ENCODE measurements at places on chromosomes 3 and 15.

- DNase-seq: no peak
These were observed 1001.9 kb upstream of the NR2F2 start for GRCh38 chr15:95328559-95328958.

DNA sequence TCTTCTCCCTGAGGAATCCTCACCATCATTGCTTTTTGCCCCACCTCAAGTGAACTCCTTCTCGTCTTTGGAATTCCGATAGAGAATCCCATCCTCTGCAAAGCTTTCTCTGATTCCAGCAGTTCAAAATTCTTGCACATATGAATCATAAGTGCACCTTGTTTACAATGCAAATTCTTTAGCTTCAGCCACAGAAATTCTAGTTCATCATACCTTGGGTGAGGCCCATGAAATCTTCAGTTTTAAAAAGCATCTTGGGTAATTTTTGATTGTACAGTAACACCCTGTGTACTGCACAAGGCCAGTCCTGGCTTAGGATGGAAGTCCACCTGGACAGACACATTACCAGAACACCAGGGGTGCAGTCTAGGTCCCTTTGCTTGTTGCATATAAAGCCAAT is 30.8 kb downstream of the MDFIC2 start:
- DNase-seq: no peak

DNA sequence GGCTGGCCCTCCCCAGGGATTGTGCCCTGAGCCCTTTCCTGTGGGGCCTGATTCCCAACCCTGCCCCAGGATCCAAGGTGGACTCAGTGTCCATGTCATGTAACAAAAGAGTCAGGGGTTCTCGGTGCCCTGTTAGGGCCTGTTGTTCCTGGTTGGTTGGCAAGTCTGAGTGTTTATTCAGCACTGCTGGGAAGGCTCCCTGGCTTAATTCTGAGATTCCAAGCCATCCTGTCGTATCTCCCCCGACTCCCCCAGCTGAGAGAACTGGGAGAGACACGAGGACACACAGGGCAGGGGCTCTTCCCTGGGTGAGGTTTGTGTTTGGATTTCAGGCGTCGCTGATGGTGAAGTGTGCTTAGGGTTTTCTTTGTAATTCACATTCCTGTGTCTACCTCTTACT is 78.3 kb downstream of the EEFSEC start:
- DNase-seq: no peak

DNA sequence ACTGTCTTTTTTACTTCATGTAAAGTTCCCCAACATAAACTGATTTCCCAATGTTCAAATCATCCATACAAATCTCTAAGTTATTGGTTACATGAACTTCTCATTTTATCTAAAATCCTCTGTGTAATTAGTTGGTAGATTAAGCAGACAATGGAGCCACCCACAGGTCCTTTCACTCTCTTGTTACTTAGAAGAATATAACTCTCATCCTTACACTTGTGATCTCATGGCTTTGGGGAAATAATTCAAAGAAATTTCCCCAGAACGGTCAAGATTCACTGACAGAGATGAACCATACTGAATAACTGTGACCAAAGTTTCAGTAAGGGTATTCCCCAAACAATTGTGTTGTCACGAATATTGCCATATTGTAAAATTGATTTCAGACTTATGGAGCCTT is 1102.6 kb upstream of the EPHA6 start:
- no peak for DNase-seq

DNA sequence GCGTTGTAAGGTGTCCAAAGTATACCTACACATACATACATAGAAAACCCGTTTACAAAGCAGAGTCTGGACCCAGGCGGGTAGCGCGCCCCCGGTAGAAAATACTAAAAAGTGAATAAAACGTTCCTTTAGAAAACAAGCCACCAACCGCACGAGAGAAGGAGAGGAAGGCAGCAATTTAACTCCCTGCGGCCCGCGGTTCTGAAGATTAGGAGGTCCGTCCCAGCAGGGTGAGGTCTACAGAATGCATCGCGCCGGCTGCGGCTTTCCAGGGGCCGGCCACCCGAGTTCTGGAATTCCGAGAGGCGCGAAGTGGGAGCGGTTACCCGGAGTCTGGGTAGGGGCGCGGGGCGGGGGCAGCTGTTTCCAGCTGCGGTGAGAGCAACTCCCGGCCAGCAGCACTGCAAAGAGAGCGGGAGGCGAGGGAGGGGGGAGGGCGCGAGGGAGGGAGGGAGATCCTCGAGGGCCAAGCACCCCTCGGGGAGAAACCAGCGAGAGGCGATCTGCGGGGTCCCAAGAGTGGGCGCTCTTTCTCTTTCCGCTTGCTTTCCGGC is 318.6 kb downstream of the FGF12 start:
- DNase-seq: no peak

DNA sequence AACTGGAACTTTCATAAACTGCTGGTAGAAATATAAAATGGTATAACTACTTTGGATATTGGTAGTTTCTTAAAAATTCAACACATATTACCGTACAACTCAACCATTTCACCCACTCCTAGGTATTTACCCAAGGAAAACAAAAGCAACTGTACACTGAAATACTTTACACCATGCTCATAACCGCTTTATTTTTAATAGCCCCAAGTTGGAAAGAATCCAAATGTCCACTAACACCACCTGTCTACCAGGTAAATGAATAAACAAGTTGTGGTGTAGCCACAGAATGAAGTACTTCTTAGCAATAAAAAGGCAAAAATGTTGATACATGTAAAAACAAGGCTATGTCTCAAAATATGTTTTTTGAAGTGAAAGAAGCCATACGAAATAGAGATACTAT is 215.9 kb upstream of the PEX5L start:
- no peak for DNase-seq

- DNase-seq: no peak
These were observed 790.7 kb downstream of the ROBO1 start for GRCh38 chr3:78977073-78977472.

DNA sequence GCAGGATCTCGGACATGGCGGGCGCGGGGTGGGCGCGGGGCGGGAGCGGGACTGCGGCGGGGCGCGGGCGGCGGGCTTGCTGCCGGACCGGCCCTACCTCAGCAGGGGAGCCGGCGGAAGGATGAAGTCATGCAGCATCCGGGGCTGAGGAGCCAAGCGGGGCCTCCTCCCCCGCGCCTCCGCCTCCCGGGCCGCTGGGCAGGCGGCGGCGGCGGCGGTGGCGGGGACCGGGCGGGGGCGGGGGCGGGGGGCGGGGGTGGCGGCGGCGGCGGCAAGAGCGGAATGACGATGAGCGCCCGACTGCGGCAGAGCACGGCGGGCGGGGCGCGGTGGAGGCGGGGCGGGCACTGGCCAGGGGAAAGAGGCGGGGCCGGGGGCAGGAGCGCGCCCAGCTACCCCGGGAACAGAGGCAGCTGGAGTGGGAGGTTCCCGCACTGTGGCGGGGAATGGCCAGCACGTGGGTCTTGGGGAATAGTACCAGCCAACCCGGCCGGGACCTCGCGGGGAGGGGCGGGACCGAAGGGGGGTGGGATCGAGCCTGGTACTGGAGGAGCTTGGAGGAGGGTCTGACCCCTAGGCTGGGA is at the start of gene CAMK2N2:
Gene CAMK2N2, minus strand, starts transcription at position 284 of the 584 bp plus-strand sequence. Its CDS starts 268 bp downstream, at position 16.
- DNase-seq: peak; percentile 88

GRCh38 chr3:179432021-179432420 is 19.2 kb downstream of the GNB4 start:
- no peak for DNase-seq

DNA sequence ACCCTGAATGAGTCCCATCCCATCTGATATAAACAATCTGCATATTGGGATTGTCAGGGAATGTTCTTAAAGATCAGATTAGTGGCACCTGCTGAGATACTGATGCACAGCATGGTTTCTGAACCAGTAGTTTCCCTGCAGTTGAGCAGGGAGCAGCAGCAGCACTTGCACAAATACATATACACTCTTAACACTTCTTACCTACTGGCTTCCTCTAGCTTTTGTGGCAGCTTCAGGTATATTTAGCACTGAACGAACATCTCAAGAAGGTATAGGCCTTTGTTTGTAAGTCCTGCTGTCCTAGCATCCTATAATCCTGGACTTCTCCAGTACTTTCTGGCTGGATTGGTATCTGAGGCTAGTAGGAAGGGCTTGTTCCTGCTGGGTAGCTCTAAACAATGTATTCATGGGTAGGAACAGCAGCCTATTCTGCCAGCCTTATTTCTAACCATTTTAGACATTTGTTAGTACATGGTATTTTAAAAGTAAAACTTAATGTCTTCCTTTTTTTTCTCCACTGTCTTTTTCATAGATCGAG is 4.5 kb downstream of the B2M start:
- DNase-seq: no peak

DNA sequence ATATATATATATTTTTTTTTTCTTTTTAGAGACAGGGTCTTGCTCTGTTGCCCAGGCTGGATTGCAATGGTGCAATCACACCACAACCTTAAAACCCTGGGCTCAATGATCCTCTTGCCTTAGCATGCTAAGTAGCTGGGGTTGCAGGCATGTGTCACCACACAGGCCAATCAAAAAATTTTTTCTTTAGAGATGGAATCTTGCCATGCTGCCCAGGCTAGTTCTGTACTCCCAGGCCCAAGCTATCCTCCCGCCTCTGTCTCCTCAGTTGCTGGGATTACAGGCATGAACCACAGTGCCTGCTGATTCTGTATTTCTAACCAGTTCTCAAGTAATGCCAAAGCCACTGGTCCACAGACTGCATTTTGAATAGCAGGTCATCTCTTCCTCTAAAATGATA is 291.3 kb upstream of the ZPLD1 start:
- no peak for DNase-seq

- peak; percentile 67 for DNase-seq
These were observed 159.7 kb downstream of the POLR2M start for GRCh38 chr15:57866149-57866736.

- DNase-seq: no peak
These were observed 21.0 kb upstream of the ATP2B2 start for GRCh38 chr3:10526366-10526765.

Measured in DND-41 (cell line).